ENCODE measurements at places on chromosomes 1 and 21. TPM values are rescaled to one million over a fixed set of nuclear protein-coding genes. Genes with fewer than 3 reads are reported as not detected.

The MARK1 gene
- total RNA-seq, result 1.9 TPM

The NKAIN1 gene
- total RNA-seq, result not detected

The SLC25A33 gene
- total RNA-seq, result 3.0 TPM

The ALX3 gene
- not detected for total RNA-seq

The EFNA1 gene
- total RNA-seq, result 35.7 TPM

The RAB3B gene
- total RNA-seq, result 2.4 TPM

The NTRK1 gene
- total RNA-seq, result not detected
